Activated CD4-positive, alpha-beta T cell treated with anti-CD3 and anti-CD28 coated beads for 36 hours (primary cell): ENCODE measurements at places on chromosomes 5 and 9. TPM values are rescaled to one million over a fixed set of nuclear protein-coding genes. Genes with fewer than 3 reads are reported as not detected.

DNA sequence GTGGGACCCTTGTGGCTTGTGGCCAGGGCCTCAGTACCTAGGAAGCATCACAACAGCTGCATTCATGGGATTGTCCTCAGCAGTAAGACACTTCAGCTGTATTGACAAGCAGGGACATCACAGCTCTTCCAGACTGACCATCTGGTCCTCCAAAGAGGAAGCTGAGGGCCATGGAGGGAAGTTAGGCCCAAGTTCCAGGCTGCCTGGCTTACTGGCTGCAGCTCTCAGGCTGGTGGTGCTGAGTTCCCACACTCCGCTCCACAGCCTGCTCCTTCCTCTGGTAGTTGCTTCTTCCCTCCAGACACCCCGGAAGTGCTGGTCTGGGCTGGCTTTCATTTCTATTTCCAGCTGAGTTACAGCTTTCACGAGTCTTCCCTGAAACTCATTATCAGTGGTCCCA is 5.7 kb upstream of the STING1 start:
- H3K4me1 ChIP-seq = peaks cover 16% of the 10 kb centered on the region
- H3K27ac ChIP-seq = peak overlapping the region; percentile 5
- no peak for DNase-seq
- no peaks in the 10 kb centered on the region for H3K27me3 ChIP-seq

GRCh38 chr5:178113141-178113787 is at the start of gene N4BP3:
Gene N4BP3, plus strand, starts transcription at chr5:178113532. Its CDS starts 6,052 bp downstream, at chr5:178119584.
- peaks cover 2% of the 10 kb centered on the region for H3K36me3 ChIP-seq
- DNase-seq = peak; percentile 92
- H3K4me1 ChIP-seq = peaks cover 36% of the 10 kb centered on the region
- H3K4me3 ChIP-seq = peak within 1 kb of the TSS; percentile 88
- peak within 1 kb of the TSS; percentile 73 for H3K27ac ChIP-seq

GRCh38 chr9:126203313-126203712 is 123.3 kb upstream of the MVB12B start:
- DNase-seq = peak; percentile 31
- no peak overlapping the region for H3K27ac ChIP-seq
- H3K27me3 ChIP-seq = peaks cover 31% of the 10 kb centered on the region
- H3K4me1 ChIP-seq = no peaks in the 10 kb centered on the region

- H3K4me3 ChIP-seq = peak overlapping the region; percentile 87
- peaks cover 19% of the 10 kb centered on the region for H3K4me1 ChIP-seq
- H3K36me3 ChIP-seq = peaks cover 24% of the 10 kb centered on the region
Measured at GRCh38 chr9:128321879-128322403, 306 bp downstream of the TRUB2 start.

- H3K27me3 ChIP-seq = peaks cover 8% of the 10 kb centered on the region
- no peaks in the 10 kb centered on the region for H3K36me3 ChIP-seq
- H3K27ac ChIP-seq = no peak overlapping the region
- DNase-seq = no peak
- no peaks in the 10 kb centered on the region for H3K4me1 ChIP-seq
- no peak overlapping the region for H3K4me3 ChIP-seq
Measured at GRCh38 chr9:138105561-138106505, 228.3 kb downstream of the CACNA1B start.

GRCh38 chr9:78132701-78133058 is 101.1 kb upstream of the GNAQ start:
- peak overlapping the region; percentile 36 for H3K4me3 ChIP-seq
- H3K4me1 ChIP-seq = peaks cover 22% of the 10 kb centered on the region
- DNase-seq = no peak
- H3K27ac ChIP-seq = peak overlapping the region; percentile 68

DNA sequence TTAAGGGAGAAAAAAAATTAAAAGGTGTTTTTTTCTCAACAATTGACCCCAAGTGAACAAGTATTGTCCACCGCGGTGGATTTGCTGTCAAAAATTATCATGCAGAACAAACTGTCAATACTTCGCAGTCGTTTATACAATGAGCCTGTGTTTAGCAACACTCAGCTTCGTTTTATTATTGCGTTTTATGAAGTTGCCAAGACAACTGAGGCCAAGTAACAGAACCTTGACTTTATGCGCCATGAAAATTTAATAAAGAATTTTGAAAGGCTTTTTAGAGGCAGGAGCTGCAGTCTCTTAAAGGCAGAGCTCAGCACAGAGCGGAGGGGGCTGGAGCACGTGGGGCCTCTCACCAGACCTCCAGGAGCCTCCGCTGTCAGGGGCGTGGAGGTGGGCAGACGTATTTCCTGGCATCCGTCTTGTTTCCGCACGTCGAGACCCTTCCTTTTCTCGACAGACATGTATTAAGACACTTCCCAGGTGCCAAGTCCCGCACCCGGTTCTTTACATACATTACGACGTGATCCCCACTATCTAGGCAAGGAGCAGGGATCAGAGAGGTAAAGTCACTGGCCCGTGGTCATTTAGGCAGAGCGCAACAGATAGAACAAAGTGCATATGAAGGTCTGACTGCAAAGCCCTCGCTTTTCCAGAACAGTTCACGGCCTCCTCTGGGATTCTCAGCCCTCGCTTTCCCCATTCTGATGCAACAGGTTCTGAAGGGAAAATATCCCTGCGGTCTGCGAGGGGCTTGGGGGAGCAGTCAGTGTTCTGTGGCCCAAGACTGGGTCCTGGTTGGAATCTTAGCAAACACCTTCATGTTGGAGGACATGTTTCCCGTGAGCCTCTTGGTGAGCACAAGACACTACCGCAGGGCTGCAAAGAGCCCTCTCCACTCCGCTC is 164.4 kb downstream of the DAB2IP start:
- H3K4me1 ChIP-seq = no peaks in the 10 kb centered on the region
- no peak for DNase-seq
- no peak overlapping the region for H3K27ac ChIP-seq
- no peaks in the 10 kb centered on the region for H3K27me3 ChIP-seq
- no peak overlapping the region for H3K4me3 ChIP-seq
- H3K36me3 ChIP-seq = no peaks in the 10 kb centered on the region

- no peak for DNase-seq
- H3K4me1 ChIP-seq = no peaks in the 10 kb centered on the region
Measured at GRCh38 chr9:80995759-80996158, 693.6 kb downstream of the TLE1 start.

DNA sequence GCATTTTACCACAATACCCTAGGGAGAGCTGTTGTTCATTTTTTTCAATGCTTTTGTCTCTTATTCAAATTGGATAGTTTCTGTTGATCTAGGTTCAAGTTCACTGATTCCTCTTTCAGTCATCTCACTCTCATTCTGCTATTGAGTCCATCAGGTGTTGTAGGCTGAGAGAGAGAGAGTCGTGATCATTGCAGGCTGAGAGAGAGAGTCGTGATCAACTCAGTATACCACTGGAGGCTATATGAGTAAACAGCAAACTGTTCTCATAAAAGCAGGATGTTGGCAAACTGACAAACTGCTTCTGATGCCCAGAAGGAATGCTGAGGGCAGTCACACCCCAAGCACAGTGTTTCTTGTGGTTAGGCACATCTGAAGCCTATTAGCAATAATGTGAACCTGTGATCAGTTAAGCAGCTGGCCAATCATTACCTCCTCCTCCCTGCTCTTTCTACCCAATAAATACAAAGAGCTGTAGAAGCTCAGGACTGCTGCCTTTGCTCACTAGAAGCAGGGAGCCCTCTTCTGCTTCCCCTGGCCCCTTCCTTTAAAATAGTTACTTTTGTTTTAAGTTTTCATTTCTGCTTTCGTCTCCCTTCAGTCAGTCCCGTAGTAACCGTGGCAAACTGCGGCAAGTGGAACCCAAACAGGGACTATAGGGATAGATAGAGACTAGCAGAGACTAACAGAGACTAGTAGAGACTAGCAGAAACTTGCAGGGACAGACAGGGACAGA is 476.1 kb upstream of the ACO1 start:
- no peak overlapping the region for H3K27ac ChIP-seq
- H3K27me3 ChIP-seq = no peaks in the 10 kb centered on the region
- no peaks in the 10 kb centered on the region for H3K36me3 ChIP-seq

- no peaks in the 10 kb centered on the region for H3K4me1 ChIP-seq
- DNase-seq = no peak
- no peaks in the 10 kb centered on the region for H3K36me3 ChIP-seq
- no peak overlapping the region for H3K4me3 ChIP-seq
- no peak overlapping the region for H3K27ac ChIP-seq
- H3K27me3 ChIP-seq = peaks cover 14% of the 10 kb centered on the region
Measured at GRCh38 chr5:35194635-35195471, 35.4 kb downstream of the PRLR start.

GRCh38 chr5:14114615-14115251 is 28.4 kb upstream of the TRIO start:
- H3K27me3 ChIP-seq = no peaks in the 10 kb centered on the region
- H3K4me3 ChIP-seq = no peak overlapping the region
- DNase-seq = no peak
- H3K36me3 ChIP-seq = no peaks in the 10 kb centered on the region

- DNase-seq = peak; percentile 18
- no peaks in the 10 kb centered on the region for H3K36me3 ChIP-seq
- peak overlapping the region; percentile 28 for H3K4me3 ChIP-seq
- no peak overlapping the region for H3K27ac ChIP-seq
- H3K27me3 ChIP-seq = peaks cover 34% of the 10 kb centered on the region
- H3K4me1 ChIP-seq = peaks cover 16% of the 10 kb centered on the region
Measured at GRCh38 chr5:168291964-168292785, 730 bp downstream of the WWC1 start.

DNA sequence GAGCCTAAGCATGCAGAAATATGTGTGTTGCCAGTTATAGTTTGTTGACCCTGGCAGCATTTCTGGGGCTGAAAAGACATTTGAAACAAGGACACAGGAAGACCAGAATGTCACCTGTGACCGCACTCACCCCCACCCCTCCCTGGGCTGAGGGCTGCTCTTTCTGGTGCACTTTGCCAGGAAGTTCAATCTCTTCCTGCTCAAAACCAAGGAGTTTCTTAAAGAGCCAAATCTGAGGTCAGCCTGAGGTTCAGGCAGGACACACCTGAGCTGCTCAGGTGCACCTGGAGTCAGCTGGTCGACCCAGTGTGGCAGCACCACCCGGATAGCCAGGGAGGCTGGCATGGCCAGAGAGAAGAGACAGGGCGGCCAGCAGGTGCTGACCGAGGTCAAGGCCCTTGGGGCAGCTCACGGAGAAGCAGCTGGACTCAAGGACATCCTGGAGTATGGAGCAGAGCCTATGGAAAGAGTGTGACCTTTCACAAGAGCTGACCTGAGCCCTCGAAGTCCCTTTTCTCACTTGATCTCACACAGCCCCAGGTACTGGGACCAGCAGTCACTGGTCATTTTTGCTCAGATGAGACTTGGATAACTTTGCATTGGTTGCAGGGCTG is 376.9 kb upstream of the IRX4 start:
- H3K27ac ChIP-seq = no peak overlapping the region
- no peaks in the 10 kb centered on the region for H3K36me3 ChIP-seq
- H3K4me3 ChIP-seq = no peak overlapping the region
- no peaks in the 10 kb centered on the region for H3K4me1 ChIP-seq
- no peak for DNase-seq

- H3K27ac ChIP-seq = no peak overlapping the region
- H3K4me3 ChIP-seq = no peak overlapping the region
Measured at GRCh38 chr5:159002171-159002570, 97.5 kb downstream of the EBF1 start.

- no peak overlapping the region for H3K27ac ChIP-seq
- no peak for DNase-seq
- H3K27me3 ChIP-seq = peaks cover 15% of the 10 kb centered on the region
- H3K4me1 ChIP-seq = peaks cover 3% of the 10 kb centered on the region
Measured at GRCh38 chr9:69885474-69885929, 64.9 kb downstream of the CFAP95 start.

GRCh38 chr5:141633871-141634561 is 2.6 kb downstream of the HDAC3 start:
- peaks cover 44% of the 10 kb centered on the region for H3K36me3 ChIP-seq
- no peak for DNase-seq
- no peak overlapping the region for H3K4me3 ChIP-seq
- no peaks in the 10 kb centered on the region for H3K27me3 ChIP-seq
- peaks cover 36% of the 10 kb centered on the region for H3K4me1 ChIP-seq

DNA sequence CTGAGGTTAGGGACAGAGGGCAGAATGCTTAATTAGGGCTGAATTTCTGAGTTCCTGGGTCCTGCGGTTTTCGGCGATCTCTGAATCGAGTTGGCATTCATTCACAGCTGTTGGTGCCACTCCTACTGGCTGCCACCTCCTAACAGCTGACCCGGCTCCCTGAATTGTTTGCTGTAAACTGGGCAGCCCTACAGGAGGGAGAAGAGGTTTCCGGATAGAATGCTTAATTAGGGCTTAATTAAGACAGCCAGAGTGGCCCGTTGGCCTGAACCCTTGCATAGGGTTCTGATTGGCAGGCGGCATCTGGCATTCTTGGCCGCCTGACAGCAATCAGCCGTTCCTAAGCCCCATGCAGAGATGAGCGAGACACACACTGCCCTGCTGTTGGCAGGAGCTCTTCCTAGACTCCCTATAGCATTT is 25.7 kb downstream of the FRMPD1 start:
- H3K27ac ChIP-seq = no peak overlapping the region
- DNase-seq = no peak
- no peaks in the 10 kb centered on the region for H3K36me3 ChIP-seq
- no peaks in the 10 kb centered on the region for H3K4me1 ChIP-seq
- no peak overlapping the region for H3K4me3 ChIP-seq

DNA sequence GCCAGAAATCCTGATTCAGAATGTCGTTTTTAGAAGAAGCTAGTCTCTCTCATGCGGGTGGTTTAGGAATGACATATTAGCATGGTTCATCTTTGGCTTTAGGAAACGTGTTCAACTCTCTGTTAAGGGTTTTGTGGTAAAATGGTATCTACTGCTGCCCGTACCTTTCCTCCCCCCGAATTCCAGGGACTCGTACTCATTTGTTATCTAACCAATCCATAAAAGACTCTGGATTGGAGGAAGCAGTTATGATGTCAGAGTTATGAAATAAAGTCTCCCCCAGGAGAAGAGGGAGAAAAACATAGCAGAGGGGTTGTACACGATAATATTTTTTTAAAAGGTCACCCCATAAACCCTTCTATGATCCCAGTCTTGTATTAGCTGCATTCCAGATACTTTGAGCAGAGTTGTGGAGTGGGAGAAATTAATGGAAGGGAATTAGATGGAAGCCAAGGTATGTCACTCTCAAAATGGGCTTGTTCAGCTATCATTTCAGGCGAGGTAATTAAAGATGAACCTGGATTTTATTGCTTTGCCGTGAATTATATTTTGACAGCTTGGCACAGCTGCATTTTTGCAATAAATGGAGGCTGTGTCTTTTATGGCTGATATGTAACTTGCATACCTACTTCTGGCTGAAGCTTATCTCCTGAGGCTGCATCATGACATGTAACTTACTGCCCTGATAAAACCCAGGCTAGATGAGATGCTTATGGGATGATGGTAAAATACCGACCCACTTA is 31.3 kb downstream of the RAI14 start:
- DNase-seq = no peak
- no peaks in the 10 kb centered on the region for H3K36me3 ChIP-seq
- no peak overlapping the region for H3K4me3 ChIP-seq
- no peaks in the 10 kb centered on the region for H3K27me3 ChIP-seq

ZBED3 gene
- 2.2 TPM for total RNA-seq

LYRM7 gene
- 20.7 TPM for total RNA-seq

ZBTB26 gene
- total RNA-seq = 6.0 TPM

TXNDC8 gene
- total RNA-seq = not detected

LHX6 gene
- 0.11 TPM for total RNA-seq

MARCOL gene
- not detected for total RNA-seq

MAMDC2 gene
- not detected for total RNA-seq

PCDHB14 gene
- total RNA-seq = not detected

CHSY3 gene
- total RNA-seq = not detected

OLFML2A gene
- 0.05 TPM for total RNA-seq

MGAT1 gene
- 125 TPM for total RNA-seq

ADAMTS12 gene
- not detected for total RNA-seq

GCNT1 gene
- 4.6 TPM for total RNA-seq

CERT1 gene
- 24.5 TPM for total RNA-seq

CDC25C gene
- 15.9 TPM for total RNA-seq

ECSCR gene
- 2.6 TPM for total RNA-seq
